CD4-positive, alpha-beta T cell treated with Interleukin-17A for 1 hour (primary cell): ENCODE measurements at places on chromosomes 2 and 18.

DNA sequence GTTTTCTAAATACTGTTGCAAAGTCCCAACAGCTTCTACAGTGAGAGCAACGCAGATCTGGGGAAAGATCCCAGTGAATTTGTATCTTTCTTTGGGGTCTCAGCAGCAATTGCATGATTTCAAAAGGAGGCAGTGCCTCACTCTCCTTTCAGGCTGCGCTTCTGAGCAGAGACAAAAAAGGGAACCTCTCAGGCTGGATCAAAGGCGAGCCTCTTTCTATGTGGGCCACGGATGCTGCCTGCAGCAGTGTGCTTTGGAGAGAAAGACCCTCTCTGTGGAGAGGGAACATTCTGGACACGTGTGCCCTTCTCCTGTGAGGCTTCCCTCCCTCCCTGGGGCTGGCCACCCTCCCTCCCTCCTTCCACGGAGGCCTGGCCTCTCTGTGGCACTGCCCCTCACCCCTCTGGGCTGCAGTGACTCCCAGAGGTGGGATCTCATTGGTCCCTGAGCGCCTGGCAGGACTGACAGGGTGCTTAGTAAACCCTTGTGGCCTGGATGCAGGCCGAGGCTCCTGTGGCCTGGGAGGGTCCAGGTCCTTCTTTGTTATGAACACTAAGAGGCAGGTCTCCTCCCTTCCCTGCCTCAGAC, 21.6 kb upstream of the PDIA6 start:
- DNase-seq, result no peak

GRCh38 chr18:28079883-28080282, 97.0 kb downstream of the CDH2 start:
- no peak for DNase-seq

DNA sequence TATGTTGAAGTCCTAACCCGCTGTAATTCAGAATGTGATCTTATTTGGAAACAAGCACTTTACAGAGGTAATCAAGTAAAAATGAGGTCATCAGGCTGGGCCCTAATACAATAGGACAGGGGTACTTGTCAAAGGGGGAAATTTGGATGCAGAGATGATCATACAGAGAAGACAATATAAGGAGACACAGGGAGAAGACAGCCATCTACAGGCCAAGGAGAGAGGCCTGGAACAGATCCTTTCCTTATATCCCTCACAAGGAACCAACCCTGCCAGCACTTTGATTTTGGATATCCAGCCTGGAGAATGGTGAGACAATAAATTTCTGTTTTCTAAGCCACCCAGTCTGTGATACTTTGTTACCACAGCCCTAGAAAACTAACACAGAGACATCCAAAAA, 104.3 kb downstream of the METTL4 start:
- DNase-seq, result no peak

DNA sequence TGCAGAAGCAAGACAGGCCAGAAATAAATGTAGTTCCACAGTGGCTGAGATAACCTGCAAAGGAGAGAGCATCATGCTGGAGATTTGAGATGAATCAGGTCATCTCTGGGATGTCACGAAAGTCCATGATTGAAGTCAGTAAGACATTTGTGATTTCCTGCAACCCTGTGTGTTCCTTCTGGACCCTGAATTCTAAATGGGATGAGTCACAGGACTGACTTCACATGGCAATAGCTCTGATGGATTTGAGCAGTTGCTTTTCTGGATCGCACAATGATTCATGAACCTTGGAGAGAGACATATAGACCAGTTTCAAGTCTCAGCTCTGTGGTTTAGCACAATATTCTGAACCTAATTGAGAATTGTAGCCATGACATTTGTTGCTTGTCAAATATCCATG, 102.9 kb downstream of the TSN start:
- no peak for DNase-seq

GRCh38 chr18:79879566-79879965, 71.9 kb downstream of the SLC66A2 start:
- DNase-seq, result no peak

- DNase-seq, result no peak
Measured at GRCh38 chr18:37322492-37323035, 243.0 kb downstream of the CELF4 start.

GRCh38 chr18:24695168-24695567, 234.7 kb downstream of the HRH4 start:
- DNase-seq, result no peak

GRCh38 chr2:45192481-45192880, 183.2 kb upstream of the SIX2 start:
- no peak for DNase-seq

GRCh38 chr2:46256563-46257142, 40.6 kb upstream of the EPAS1 start:
- DNase-seq, result no peak

- no peak for DNase-seq
Measured at GRCh38 chr2:38905251-38905650, 15.6 kb downstream of the ARHGEF33 start.

- no peak for DNase-seq
Measured at GRCh38 chr18:808086-808485, 4.0 kb downstream of the YES1 start.

GRCh38 chr18:79604913-79605880, 74.4 kb upstream of the CTDP1 start:
- DNase-seq, result no peak

- peak; percentile 10 for DNase-seq
Measured at GRCh38 chr18:5456577-5457461, 87.0 kb downstream of the EPB41L3 start.

- peak; percentile 81 for DNase-seq
Measured at GRCh38 chr2:84888401-84889276, 7.8 kb upstream of the TRABD2A start.

- no peak for DNase-seq
Measured at GRCh38 chr2:223598994-223599639, 3.0 kb downstream of the SCG2 start.

DNA sequence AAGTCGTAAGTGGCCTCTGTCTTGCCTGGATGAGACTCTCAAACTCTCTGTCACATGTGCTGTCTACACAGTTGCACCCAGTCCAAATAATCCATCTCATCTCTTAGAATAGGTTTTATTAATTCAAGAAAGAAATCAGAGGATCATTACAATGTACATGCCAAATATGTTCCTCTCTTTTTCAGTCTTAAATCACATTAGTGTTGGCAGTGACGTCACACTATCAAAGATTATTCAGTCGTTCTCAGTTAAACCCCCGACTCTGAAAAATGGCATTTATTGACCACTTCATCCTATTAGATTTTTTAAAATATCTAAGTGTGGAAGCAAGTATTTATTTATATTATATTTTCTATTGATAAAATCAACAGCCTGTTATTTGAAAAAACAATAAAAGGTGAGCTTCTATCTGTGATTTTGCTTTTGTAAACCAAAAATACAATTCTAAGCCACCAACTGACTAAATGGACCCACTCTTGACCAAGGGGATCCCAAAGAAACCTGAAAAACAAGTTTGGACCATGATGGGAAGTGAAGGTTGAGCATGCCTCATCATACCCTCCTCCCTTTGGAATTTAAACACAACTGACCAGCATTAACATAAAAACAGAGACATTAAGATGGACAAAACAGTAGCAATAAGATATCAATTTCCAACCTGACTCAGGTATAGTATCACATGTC, 1894.4 kb upstream of the LRRTM1 start:
- no peak for DNase-seq
